T follicular helper cell (primary cell): ENCODE measurements at places on chromosomes 2 and 18.

- no peak for DNase-seq
Observed at GRCh38 chr2:819121-819520, 131.5 kb upstream of the SNTG2 start.

GRCh38 chr2:226995625-226996041 lies 159.8 kb downstream of the RHBDD1 start:
- DNase-seq, result no peak

GRCh38 chr2:14635391-14635871 lies 2.9 kb downstream of the LRATD1 start:
- no peak for DNase-seq

DNA sequence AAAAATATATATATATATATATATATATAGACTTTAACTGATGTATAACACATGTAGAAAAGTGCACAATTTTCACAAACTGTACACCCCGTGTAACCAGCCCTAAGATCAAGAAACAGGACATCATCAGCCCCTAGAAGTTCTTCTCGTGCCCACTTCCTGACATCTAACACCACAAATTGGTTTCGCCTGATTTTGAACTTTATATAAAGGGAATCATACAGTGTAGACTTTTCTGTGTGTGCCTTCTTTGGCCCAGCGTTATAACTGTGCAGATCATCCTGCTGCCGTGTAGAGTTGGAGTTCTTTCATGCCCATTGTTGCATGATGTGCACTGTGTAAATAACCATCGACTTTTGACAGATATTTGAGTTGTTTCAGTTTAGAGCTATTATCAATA lies 41.0 kb downstream of the SMAD7 start:
- DNase-seq, result no peak

- no peak for DNase-seq
Observed at GRCh38 chr18:67199993-67200617, 316.4 kb downstream of the DSEL start.

DNA sequence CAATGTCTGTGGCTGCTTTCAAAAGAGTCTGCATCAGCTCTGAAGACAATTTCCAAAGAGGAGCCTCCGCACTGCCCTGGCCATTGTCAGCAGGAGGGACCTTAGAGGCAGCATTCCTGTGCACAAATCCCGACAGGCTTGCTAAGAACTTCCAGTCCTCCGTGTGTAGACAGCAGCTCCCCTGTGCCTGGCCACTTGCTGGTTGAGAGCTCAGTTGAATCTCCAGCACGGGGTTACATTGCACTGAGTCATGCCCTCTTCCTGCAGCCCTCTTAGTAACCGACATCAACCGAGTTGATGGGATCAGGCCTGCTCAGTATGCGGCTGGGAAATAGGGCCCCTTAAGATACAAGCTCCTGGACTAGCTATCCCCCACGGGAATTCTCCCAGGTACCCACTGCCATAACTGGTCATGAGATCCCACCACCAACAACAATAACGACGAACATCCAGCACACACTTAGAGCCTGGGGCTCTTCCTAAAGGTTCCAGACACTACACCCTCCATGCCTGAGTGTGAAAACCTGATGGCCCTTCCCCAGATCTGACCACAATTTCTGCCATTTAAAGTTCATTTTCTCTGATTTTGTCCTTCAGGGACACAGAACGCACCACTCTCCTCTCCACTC lies 12.0 kb downstream of the ATP6V1B1 start:
- no peak for DNase-seq

DNA sequence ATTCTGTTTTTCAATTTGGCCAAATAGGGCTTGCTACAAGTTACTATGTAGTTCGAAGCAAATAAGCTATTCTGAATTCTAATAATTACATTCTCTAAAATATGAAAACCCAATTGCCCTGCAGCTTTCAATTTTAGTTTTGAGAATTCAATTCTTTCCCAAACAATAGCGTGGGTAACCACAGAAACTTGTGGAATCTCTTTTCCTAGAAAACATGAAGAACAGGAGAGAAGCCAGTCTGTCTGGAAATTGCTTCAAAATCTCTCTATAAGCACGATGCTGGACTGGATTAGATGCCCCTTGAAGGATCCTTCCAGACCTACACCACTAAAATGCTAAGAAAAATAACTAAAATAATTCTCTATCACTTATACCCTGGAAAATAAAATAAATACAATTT lies 115.0 kb downstream of the THADA start:
- DNase-seq, result no peak

- DNase-seq, result no peak
Observed at GRCh38 chr18:49335677-49336076, 124.8 kb downstream of the DYM start.

- DNase-seq, result no peak
Observed at GRCh38 chr2:144694456-144694855, 174.5 kb upstream of the ZEB2 start.

GRCh38 chr2:19351899-19352697 lies 6.3 kb downstream of the OSR1 start:
- no peak for DNase-seq

GRCh38 chr2:29662861-29663260 lies 258.5 kb downstream of the ALK start:
- DNase-seq, result no peak

DNA sequence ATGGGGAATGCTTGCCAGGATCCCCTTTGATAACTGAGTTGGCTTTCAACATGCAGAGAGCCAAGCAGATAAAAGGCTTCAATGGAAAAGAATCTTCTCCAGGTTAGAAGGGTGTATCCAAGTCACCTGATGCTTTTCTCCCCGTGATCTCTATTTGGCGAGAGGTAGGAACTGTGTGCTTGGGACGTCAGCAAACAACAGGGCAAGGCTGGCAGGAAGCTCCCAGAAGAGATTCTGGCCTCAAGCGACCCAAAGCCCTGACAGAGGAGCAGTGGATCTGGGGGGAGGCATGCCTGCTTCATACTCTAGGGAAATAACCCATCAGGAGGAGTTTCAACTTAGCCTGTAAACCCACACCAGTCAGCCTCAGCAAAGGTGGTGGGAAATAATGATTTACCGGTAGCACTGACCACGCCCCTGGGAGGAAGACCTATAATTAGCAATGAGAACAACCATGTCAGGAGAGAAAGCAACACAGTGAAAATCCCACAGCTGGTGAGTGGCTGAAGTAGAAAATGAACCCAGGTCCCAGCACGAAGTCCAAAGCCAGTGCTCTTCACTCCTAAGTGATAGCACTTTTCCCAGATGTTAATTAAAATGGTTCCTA lies 76.3 kb upstream of the SEC11C start:
- no peak for DNase-seq

GRCh38 chr2:85756822-85757435 lies 3.1 kb downstream of the ATOH8 start:
- DNase-seq, result no peak

DNA sequence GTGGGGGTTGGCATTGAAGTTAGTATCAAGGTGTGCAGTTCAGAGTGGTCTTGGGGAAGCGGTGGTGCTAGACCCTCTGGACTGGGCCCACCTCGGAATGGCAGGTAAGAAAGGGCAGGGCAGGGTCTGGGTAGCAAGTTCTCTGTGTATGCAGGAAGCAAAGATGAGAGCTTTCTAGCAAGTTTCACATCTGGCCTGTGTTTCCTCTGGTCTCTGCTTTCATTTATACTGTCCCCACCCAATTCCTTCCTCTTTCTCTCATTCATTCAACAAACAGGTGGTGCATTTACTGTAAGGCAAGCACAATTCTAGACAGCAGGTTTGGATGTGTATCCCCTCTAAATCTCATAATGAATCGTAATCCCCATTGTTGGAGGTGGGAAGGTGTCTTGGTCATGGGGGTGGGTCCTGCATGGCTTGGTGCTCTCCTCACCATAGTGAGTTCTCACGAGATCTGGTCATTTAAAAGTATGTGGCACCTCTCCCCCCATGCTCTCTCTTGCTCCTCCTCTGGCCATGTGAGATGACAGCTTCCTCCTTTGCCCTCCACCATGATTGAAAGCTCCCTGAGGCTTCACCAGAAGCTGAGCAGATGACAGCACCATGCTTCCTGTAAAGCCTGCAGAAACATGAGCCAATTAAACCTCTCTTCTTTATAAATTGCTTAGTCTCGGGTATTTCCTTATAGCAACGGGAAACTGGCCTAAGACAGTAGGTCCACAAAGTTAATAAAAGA lies 51.8 kb downstream of the PKDCC start:
- no peak for DNase-seq

DNA sequence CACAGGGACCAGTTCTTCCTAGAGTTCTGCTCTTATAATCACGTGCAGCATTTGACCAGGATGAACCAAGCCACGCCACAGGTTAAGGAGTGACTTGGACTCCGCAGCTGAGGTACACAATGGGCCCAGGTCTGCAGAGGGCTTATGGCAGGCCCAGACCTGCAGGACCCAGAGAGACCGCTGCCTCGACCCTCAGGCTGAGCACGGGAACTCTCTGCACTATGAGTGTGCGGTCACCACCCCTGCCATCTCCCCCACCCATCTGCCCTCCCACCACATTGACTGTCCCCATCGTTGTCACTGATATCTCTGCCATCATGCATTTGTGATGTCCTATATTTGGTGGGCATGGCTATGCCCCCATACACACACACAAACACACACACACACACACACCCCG lies 45.7 kb upstream of the HPCAL1 start:
- no peak for DNase-seq

GRCh38 chr18:46488471-46489213 lies 168.4 kb downstream of the LOXHD1 start:
- no peak for DNase-seq

DNA sequence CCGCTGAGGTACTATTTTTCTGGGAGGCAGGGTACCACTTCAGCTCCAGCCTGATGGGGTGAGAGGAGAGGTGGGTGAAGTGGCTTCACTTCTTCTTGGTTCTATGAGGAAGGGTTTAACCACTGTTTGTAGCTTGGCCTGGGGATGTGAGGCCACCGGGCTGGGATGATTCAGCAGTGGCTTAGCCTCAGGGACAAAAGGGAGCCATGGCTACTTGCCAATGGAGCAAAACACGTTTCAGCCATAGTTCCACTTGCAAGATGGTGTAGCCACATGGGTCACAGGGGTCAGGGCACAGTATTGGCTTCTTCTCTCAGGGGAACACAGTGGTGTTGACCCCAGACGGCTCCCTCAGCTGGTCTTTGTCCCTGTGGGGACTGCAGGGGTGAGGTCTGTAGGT lies 14.9 kb downstream of the ZDBF2 start:
- DNase-seq, result no peak

- no peak for DNase-seq
Observed at GRCh38 chr2:217833439-217833838, 169.4 kb downstream of the TNS1 start.

GRCh38 chr2:138275881-138276280 lies 225.7 kb upstream of the SPOPL start:
- no peak for DNase-seq

- no peak for DNase-seq
Observed at GRCh38 chr2:205763708-205764211, 81.5 kb downstream of the NRP2 start.

- no peak for DNase-seq
Observed at GRCh38 chr2:189442468-189442867, 1.2 kb downstream of the WDR75 start.

- no peak for DNase-seq
Observed at GRCh38 chr2:86301009-86301408, 36.4 kb downstream of the REEP1 start.

DNA sequence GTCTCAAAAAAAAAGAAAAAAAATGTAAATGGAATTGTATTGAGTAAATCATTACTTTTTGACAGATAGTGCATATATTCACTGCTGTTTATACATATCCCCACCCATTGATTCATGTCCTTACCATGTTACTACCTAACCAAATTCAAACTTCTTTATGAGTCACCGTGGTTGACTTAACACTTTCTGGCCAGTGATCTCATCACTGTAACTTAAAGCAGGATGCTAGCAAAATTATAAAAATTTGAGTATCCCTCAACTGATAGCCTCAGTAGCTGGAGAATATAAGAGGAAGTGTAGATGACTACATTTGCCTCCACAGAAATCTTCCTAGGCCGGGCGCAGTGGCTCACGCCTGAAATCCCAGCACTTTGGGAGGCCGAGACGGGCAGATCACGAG lies 13.4 kb downstream of the CNOT9 start:
- no peak for DNase-seq

DNA sequence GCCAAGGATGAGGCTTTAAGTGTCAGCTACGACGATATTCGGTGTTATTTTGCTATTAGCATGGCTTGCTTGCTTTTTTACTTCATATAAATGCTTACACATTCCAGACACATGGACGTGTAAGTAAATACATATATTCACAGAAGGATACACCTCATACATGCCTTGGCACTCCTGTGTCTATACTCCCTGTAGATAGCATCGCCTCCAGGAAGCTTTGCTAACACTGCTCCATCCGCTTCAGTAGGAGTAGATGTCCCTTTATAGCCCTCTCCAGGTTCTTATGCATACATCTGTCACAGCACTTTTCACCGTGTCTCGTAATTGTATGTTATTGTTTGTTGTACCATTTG lies 27.5 kb upstream of the KCTD1 start:
- DNase-seq, result no peak

DNA sequence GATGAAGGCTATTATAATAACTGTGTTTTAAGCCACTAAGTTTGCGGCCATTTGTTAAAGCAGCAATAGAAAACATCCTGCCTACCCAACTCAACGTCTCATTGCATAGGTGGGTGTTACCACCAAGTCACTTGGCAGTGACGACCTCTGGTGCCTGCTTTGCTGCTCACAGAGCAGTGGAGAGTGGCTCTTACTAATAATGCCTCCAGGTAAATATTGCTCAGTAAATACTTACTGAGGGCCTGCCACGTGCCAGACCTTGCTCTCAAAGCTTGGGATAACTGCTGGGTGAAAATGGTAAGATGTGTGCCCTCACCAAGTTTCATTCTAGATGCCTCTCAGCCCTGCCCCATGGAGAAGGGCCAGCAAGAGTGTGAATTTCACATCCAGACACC lies 27.7 kb downstream of the ITGA6 start:
- no peak for DNase-seq

DNA sequence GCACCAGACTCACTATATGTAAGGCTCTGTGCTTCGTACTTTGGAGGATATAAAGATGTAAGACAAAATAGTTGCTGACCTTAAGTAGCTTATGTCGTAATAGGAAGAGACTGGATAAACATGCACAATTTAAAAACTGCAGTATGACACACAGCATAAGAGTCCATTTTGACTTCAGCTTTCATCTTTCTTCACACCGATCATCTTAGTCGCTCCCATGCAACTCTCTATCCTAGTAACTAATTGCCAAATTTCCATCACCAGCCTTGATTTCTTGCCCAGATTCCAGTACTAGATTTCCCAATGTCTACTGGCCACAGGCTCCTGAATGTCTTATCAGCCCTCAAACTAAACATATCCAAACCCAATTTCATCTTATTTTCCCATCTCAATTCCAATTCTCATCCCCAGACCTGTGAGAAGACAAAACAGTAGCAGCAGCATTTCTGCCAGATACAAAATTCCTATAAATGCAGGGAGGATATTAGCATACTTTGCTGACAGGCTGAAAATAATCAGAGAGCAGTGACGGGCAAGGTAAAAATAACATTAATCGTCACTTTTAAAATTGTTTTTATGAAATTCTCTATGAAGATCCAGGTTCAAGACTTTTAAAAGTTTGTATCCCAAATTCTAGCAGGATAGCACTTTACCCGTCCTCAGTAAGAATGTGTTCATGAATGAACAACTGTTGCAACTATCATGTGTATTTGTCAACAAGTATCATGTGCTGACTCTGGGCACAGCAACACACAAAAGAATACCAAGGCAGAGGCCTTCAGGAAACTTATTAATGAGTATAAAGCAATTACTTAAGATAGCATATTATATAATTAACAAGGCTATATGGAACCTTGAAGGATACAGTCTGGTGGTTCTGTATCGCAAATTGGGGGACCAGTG lies 42.2 kb downstream of the KIDINS220 start:
- no peak for DNase-seq
